ENCODE measurements at places on chromosomes 7 and 10.
A peak's percentile ranks its signal among the peaks of the same experiment; 100 is the strongest.

DNA sequence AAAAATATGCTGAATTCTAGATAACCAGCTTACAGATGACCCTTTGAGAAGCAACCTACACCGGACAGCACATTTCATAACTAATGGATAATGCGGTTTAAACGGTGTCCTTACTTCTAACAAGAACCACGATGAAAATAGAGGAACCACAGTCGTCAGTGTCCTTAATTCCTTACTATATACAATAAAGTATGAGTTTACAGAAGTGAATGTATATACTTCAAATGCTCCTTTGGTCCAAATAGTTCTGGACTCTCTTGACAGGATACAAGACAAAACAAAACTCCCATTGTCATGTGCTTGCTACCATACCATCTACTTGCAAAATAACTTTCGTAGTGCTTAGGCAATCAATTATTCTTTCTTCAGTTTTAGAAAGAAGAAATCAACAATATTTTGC is 2.4 kb downstream of the NAMPT start:
- DNase-seq = no peak

- no peak for DNase-seq
Observed at GRCh38 chr7:12244129-12244528, 33.0 kb downstream of the TMEM106B start.

DNA sequence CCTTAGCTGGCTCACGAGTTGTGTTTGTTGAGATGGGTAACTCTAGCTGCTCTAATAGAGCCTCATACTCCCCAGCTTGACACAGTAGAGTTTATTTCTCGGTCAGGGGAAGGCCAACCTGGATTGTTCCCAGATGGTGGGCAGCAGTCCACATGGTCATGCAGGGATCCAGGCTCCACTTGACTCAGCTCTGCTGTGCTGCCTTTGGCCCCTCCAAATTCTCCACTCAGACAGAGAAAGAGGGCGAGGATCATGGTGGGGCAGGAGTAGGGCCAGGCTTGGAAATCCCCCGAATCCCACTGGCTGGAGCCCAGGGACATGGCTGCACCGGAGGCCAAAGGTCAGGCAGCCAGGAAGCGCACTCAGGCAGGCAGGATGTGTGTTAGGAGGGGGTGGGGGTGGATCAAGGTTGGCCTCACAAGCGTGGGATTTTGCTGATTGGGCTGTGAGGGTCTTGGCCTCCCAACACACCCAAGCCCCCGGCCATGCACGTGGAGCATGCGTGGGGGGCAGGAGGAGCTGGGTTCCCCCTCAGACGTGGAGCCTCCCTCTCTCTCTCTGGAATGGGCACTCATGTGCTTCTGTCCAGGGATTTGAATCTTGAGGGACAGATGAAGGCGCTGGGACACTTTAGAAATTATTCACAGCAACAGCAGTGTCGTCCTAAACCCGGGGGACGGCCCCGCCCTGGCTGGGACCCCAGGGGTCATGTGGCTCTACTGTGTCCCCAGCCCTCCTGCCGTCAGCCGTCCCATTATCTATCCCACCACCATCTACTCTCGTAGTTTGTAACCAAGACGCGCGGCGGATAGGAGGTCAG is 44.8 kb downstream of the PDGFA start:
- no peak for DNase-seq

DNA sequence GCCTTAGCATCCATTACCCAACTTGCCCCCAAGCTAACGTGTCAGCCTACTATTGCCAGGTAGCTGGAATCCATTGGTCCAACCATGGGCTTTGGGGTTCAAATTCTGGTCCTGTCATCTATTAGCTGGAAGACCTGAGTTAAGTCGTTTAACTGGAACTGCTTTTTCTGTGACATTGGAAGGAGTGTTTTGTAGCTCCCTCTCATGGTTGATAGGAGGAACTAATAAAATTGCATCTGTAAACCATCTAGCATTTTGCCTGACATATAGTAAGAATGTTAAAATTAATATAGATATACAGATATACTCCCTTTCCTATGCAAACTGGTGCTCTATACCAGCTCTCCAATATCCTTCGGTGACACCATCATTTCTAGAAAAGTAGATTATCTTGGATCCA is 23.8 kb upstream of the SLF2 start:
- no peak for DNase-seq

DNA sequence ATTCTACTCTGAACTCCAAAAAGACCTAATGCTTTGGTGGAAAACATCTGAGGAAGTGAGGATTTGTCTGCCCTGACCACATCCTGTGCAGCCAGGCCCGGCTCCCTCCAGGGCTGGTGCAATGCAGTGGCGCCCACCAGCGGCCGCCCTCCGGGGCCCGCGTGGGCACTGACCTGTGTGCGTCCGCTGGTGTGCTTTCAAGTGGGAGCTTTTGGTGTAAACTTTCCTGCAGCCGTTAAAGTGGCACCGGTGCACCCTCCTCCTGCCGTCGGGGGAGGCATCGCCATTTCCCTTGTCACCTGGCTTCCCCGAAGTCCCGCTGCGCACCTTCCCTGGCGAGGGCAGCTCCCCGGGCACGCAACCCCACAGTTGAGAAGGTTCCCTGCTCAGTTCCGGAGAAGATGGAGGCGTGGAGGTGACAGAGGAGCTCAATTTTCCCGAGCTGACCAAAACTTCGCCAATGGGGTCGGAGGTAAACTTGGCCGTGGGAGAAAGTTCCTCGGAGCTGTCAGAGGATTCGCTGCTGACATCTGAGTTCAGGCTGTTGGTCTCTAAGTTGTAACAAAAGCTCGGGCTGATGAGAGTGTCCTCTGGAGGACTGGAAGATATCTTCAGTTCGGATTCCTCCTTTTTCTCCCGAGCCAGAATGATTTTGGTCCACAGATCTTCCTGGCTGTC is 3.4 kb downstream of the KLF6 start:
- no peak for DNase-seq

DNA sequence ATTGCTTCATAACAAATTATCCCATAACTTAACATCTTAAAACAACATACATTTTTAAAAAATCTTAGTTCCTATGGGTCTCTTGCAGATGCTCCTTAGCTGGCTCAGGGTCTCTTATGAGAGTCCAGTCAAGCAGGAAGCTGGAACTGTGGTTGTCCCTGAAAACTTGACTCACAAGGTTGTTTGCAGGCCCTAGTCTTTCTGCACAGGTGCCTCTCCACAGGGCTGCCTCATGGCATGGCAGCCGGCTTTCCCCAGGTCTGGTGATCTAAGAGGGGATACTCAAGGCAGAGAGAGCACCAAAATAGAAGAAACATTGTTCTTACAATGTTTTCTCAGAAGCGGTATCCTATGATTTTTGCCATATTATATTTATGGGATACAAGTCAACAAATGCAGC is 127.1 kb downstream of the CDK14 start:
- DNase-seq = no peak

DNA sequence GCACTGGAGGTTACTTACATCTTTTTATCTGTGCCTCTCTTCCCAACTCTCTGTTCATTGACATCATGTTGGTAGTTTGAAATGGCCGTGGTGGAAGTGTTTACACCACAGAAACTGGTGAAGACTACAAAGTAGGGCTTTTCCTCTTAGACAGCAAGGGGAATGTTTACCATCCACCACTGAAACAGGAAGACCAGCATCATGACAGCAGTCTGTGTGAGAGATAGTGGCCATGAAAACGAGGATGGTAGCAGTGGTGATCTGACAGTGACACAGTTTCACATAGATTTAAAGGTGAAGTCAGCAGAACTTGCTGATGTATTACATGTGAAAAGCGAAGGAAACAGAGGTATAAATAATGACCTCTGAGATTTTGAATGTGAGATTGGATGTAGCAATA is 115.7 kb downstream of the CCDC71L start:
- no peak for DNase-seq

GRCh38 chr7:4137552-4137951 is 544.5 kb upstream of the FOXK1 start:
- no peak for DNase-seq

GRCh38 chr10:69045441-69046300 is 42.2 kb upstream of the SRGN start:
- DNase-seq = peak; percentile 12

DNA sequence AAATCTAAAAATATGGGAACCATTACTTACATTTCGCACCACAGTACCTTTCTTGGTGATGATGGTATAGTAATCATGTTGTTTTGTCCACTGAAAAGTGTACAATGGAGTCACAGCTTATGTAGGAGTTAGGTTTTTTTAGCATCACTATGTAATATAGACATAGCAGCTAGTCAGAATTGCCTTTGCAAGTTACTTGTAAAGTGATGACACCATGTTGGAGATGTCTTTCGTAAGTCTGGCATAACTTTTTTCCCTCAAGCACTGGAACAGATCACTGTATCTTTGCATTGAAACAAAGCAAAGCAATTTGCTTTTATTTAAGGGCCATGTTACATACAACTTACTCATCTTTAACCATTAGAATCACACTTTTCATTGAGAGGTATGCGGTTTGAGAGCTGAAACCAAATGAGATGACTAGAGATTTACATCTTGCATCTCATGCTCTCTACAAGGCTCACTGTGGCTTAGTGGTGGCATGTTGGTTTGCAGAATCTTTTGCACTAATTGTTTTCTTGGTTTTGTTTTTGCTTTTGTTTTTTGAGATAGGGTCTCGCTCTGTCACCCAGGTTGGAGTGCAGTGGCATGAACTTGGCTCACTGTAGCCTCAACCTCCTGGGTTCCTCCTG is 18.3 kb downstream of the UBN2 start:
- DNase-seq = no peak

- no peak for DNase-seq
Observed at GRCh38 chr7:7970531-7971307, 2.1 kb downstream of the GLCCI1 start.

- DNase-seq = no peak
Observed at GRCh38 chr7:91135300-91135699, 128.9 kb upstream of the FZD1 start.

DNA sequence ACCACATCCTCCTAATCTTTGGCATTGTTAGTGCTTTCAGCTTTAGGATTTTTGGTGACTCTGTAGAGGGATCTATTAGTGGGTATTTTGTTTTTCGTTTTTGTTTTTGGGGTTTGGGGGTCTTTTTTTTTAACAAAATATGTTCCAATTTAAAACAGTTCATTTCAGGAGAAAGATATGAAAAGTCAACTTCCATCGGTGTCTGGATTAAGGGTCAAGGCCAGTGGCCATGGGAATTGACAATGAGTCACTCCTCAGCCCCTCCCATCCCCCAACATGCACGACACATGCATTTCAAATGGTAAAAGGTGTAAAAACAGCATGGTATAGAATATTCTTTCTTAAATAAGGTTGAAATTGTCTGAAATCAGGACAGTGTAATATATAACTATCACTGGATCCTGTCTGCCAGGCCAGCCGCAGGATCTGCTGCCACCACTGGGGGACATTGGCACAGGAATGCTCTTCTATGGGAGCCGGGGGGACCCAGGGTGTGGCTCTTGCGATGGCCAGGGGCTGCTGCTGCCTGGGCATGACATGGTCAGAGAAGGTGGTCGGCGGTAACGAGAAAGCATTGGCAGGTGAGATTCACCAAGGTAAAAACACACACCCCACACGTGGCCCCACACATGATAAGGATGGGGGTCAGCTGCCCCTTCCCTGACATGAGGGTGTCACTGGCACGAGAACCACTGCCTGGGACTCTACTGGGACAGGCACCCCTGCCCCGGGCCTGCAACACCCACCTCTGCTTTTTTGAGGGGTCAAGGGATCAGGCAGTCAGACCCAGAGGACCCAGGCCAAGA is 126.2 kb upstream of the KCTD7 start:
- DNase-seq = no peak

GRCh38 chr7:116145245-116145852 is 65.0 kb upstream of the TES start:
- no peak for DNase-seq

DNA sequence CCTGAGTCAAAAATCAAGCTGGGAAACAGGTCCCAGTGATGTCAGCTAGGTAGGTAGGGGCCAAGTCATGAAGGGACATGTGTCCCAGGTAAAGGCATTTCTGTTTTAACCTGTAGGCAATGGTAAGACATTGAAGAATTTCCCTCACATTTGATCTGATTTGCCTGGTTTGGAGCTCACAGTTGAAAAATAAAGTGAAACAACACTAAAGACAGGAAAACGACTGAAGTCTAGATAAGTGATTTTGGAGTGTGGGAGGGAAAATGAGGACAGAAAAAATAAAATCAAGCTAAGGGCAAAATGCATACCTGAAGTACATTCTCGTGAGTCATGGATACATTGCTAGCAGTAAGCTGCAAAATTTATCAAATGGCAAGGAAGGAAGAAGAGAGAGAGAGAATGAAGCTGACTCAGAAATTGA is 169.9 kb downstream of the SKIDA1 start:
- DNase-seq = no peak

GRCh38 chr10:76149602-76150138 is 718.2 kb downstream of the LRMDA start:
- DNase-seq = no peak

DNA sequence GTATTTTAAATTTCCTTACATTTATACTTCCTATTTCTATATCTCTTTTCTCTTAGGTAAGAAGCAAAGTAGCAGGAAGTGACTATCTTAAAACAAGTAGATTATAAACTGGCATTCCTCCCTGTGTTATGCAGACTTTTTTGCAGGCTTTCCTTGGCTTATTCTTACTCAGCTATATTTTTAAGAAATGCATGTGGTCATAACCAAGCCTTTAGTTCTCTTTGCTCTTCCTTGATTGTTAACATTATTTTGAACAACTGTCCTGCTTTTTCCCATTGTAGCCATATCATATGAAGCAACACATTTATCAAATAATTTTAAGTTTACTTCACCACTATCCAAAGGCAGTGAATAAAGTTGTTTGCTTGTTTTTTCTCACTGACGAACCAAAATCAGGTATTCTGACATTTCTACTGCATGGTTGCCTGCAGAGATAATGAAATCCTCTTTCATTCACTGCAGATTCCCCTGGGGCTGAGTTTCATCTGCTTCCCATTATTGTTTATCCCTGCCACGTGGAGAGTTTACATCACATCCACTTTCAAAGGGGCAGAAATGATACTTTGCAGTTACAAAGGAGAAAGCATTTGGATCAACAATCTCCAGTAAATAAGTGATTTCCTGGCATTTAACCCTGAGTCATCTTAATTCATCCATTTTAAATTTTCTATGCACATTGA is 389.9 kb upstream of the SEMA3C start:
- no peak for DNase-seq

DNA sequence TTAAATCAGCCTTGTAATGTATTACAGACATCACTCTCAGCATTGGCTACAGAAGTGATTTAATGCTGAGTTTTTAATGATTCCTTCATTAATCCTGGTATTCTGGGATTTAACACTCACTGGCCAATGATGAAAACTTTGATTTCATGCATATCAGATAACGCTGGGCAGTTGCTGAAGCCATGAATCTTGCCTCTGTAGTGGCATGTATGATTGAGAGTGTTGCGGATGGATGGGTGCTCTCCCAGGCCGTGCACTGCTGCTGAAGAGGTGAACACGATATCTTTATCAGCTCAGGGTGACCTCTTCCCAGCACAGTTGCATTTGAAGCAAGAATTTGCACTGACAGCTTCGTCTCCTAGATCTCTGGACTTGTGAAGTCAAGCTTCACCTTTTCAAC is 168.7 kb downstream of the LRRC4 start:
- no peak for DNase-seq

Measured in hypothalamus (tissue), 51 donors.